ENCODE measurements at places on chromosomes 11 and 22.

DNA sequence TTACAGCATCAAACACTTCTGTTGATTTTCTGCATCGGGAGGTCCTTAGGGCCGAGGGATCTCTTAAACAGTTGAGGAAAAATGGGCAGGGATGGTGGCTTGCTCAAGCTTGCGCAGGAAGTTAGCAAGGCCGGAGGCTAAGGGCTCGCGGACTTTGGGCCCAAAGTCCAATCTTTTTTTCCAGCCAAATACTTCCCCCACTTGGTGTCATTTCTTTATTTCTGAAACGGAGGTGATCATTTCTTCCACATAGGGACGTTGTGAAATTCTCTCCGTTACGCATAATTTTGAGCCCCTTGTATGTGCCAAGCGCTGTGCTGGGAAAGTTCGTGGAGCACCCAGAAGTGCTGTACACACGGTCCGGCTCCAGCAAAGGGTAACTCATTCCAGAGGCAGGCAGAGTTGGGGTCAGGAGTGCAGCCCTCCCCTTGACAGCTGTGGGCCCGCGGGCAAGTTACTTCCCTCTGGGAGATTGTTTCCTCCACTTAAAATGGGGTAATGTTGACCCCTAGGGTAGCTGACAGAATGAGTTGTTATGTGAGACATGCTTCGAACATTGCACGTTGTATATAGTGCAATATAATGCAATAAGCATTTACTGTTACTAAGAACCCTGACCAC is 809 bp downstream of the MIEF1 start:
- peak; percentile 37 for DNase-seq

- DNase-seq = peak; percentile 36
These were observed 11.9 kb downstream of the CHRM1 start for GRCh38 chr11:62909107-62909894.

- no peak for DNase-seq
These were observed 132.9 kb downstream of the BBOX1 start for GRCh38 chr11:27173545-27173944.

- DNase-seq = no peak
These were observed 9.7 kb downstream of the PMM1 start for GRCh38 chr22:41579997-41580355.

GRCh38 chr11:119107538-119108145 is 498 bp downstream of the C2CD2L start:
- DNase-seq = no peak

GRCh38 chr11:30710221-30710620 is 124.1 kb upstream of the MPPED2 start:
- no peak for DNase-seq

GRCh38 chr11:24226606-24227005 is 270.2 kb upstream of the LUZP2 start:
- DNase-seq = no peak

DNA sequence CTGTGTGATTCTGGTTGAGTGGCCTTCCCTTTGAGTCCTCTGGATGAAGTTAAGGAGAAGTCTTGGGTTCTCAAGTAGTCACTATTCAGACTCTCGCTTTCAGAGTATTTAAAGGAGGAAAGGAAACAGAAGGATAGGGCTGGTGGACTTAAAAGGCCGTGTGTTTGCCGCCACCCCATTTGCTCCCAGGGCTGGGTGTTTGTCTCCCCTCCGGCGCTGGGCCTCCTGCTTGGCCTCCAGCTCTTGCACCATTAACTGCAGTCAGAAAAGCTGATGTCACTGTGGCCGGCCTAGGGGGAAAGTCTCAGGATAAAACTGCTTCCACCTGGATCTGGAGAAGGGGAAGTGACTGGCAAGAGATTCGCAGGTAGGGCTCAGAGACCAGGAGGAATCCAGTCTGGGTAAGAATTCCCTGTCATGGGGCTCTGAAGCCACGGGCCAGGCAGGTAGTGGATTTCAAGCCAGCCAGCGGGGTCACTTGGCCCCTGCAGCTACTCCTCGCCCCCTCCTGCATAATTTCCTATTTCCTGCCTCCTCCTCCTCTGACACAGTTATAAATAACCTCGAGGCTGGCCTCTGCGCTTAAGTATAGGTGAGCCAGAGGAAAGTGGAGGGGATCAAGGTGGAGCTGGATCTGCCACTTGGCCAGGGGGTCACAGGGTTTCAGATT is 17.1 kb downstream of the TIMP3 start:
- DNase-seq = no peak
